Occipital lobe (tissue), 3 donors: ENCODE measurements at places on chromosomes 5 and 9. TPM values are rescaled to one million over a fixed set of nuclear protein-coding genes. Genes with fewer than 3 reads are reported as not detected.

- DNase-seq, result no peak
Observed at GRCh38 chr5:167871091-167871490, 420.4 kb upstream of the WWC1 start.

DNA sequence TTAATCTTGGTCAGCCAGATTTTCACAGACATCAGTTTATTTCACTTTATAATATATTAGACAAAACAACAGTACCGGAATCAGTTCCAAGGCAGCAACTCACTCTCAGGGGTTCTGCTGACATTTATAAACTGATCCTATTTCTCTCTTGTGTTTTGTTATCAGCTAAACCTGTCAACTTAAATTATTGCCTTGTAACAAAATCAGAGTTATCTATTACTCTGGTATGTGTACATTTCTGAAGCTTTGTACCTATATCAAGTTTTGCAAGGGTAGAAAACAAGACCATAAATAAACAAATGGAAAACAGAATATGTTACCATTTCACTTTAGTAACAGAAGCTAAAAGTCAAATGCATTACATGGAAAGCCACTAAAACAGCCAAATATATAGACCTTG lies 122.1 kb downstream of the SIL1 start:
- DNase-seq, result no peak

Gene IRX4
- total RNA-seq, result not detected

DNA sequence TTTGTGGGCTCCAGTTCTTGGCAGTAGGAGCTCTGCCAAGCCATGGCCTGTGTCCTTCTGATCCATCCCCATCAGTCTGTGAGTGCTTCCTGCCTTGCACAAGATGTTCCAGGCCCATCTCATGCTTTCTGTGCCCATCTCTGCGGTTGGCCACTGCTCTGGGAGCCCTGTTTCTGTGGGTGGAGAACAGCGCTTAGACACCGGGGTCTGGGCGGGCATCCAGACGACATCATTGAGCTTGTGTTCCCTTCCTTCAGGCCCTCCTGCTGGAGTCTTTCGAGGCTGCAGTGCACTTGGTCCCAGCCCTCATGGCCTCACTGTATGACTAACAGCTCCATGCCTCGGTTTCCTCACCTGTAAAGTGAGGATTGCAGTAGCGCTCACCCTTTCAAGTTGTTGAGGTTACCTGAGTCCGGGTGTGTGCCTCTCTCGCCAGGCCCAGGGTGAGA lies 14.9 kb upstream of the CARD19 start:
- DNase-seq, result no peak

Gene CER1
- total RNA-seq, result not detected

GRCh38 chr5:163670036-163670435 lies 164.6 kb downstream of the MAT2B start:
- DNase-seq, result no peak
